Colonic mucosa (tissue), 4 donors: ENCODE measurements at places on chromosomes 11 and 22.

DNA sequence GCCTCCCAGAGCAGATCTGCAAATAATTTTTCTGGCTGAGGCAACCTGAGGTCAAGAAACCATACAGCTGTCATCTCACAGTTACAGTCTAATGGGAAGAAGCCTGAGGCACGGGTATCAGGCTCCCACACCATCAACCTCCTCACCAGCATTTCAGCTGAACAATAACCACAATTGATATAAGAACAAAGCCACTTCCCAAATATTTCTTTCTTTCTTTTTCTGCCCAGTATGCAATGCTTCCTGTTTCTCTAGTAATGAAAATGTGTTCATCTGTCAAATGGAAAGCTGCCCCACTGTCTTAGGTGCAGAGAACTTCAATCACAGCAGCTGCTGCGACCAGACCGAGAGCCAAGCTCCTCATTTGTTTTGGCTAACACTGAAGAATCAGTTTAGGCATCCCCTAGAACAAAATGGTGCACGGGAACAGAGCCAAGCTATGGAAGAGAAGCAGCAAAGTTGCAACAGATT is 108.4 kb downstream of the BLID start:
- DNase-seq: no peak
- no peaks in the 10 kb centered on the region for H3K4me1 ChIP-seq
- no peaks in the 10 kb centered on the region for H3K36me3 ChIP-seq
- no peak overlapping the region for H3K27ac ChIP-seq
- no peak overlapping the region for H3K4me3 ChIP-seq
- H3K27me3 ChIP-seq: no peaks in the 10 kb centered on the region

DNA sequence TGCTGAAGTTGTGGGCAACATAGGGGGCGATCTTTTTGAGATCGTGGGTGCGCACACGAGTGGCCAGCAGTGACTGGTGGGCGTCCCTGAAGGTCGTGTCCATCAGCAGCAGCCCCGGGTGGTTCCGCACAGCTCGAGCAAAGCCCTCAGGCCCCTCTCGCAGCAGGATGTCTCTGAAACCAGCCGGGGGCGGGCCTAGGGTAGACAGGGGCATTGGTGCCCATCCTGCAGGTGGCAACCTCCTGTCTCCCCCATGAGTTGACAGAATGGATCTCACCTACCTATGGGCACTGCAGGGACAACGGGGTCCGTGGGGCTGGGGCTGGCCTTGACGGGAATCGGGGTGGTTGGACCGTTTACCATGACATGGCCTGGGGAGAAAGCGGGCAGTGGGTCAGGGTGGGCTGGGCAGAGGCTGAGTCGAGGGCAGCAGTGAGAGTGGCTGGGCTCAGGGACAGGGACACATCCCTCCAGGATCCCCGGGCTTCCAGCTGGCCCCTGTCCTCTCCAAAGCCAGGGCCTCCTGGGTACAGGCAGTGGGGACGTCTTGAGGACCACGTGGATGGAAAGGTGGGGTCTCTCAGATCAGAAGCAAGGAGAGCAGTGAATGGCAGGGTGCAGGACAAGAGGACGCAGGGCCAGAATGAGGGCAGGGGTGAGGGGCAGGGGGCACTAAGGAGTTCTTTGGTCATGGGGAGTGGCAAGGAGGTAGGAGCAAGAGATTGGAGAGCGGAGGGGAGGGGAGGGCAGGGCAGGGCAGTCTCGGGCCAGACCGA is 4.2 kb upstream of the LRFN4 start:
- no peaks in the 10 kb centered on the region for H3K36me3 ChIP-seq
- DNase-seq: no peak
- no peak overlapping the region for H3K27ac ChIP-seq
- H3K4me1 ChIP-seq: peaks cover 6% of the 10 kb centered on the region
- H3K4me3 ChIP-seq: no peak overlapping the region

GRCh38 chr11:79080551-79080950 is 360.3 kb downstream of the TENM4 start:
- no peak overlapping the region for H3K4me3 ChIP-seq
- DNase-seq: no peak
- no peaks in the 10 kb centered on the region for H3K4me1 ChIP-seq
- no peaks in the 10 kb centered on the region for H3K27me3 ChIP-seq
- no peak overlapping the region for H3K27ac ChIP-seq

- H3K27me3 ChIP-seq: no peaks in the 10 kb centered on the region
- DNase-seq: no peak
- H3K4me1 ChIP-seq: no peaks in the 10 kb centered on the region
- no peak overlapping the region for H3K4me3 ChIP-seq
Observed at GRCh38 chr11:133723056-133723455, 122.3 kb downstream of the SPATA19 start.

DNA sequence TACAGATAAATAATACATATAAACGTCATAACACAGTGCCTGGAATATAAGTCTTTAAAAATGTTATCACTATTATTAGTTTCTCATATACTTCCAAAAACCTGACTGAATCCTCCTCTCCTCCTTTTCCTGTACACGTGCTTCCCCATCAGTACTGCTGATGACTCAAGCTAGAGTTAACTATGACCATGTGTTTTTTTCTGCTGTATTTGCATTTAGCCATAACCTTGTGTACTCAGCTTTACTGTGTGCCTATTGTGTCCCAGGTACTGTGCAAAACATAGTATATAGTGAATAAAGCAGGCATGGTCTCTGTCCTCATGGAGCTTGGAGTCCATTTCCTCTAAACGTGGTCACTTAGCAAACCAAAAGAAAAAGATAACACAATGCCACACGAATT is 56.5 kb upstream of the ARHGAP32 start:
- H3K36me3 ChIP-seq: no peaks in the 10 kb centered on the region
- H3K4me1 ChIP-seq: no peaks in the 10 kb centered on the region
- no peak for DNase-seq
- H3K27me3 ChIP-seq: no peaks in the 10 kb centered on the region
- H3K27ac ChIP-seq: no peak overlapping the region

GRCh38 chr22:37910890-37911672 is 5.0 kb downstream of the MICALL1 start:
- peaks cover 3% of the 10 kb centered on the region for H3K4me1 ChIP-seq
- DNase-seq: no peak
- H3K27ac ChIP-seq: no peak overlapping the region
- no peak overlapping the region for H3K4me3 ChIP-seq
- H3K36me3 ChIP-seq: peaks cover 4% of the 10 kb centered on the region

DNA sequence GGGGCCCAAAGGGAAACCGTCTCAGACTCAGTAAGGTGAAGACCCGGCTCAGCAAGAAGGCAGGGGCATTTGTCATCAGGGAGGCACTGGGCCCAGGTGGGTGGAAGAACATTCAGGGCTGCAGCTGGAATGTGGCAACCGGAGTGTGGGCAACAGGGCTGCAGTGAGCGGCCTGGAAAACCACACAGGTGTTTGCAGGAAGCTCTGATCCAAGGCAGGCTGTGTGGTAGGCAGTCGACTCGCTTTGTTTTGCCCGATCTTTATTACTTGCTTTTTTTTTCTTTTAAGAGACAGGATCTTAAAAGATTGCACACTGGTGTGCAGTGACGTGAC is 82.8 kb downstream of the DGCR2 start:
- H3K27me3 ChIP-seq: no peaks in the 10 kb centered on the region
- no peak overlapping the region for H3K27ac ChIP-seq
- H3K4me3 ChIP-seq: no peak overlapping the region
- no peak for DNase-seq

DNA sequence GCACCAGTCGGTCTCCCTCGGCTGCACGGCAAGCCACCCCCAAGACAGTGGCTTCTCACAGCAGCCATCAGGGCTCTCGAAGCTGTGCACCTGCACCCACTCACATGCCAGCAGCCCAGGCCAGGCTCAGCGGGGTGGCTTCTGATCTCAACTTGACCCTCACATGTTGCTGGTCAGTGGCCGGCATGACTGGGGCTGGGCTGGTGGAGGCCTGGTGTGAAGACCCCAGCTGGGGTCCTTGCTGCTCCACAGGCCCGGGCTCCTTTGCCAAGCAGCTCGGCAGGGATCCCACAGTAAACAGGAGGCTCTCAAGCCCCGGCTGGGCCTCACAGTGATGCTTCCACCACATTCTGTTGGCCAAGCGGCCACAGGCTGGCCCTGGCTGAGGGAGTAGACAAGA is 128.2 kb downstream of the BRD1 start:
- no peaks in the 10 kb centered on the region for H3K36me3 ChIP-seq
- no peak overlapping the region for H3K27ac ChIP-seq
- peaks cover 3% of the 10 kb centered on the region for H3K27me3 ChIP-seq
- no peak for DNase-seq
- no peaks in the 10 kb centered on the region for H3K4me1 ChIP-seq
- H3K4me3 ChIP-seq: no peak overlapping the region

- no peak for DNase-seq
- no peak overlapping the region for H3K27ac ChIP-seq
- H3K27me3 ChIP-seq: no peaks in the 10 kb centered on the region
- peaks cover 4% of the 10 kb centered on the region for H3K36me3 ChIP-seq
- H3K4me1 ChIP-seq: no peaks in the 10 kb centered on the region
- no peak overlapping the region for H3K4me3 ChIP-seq
Observed at GRCh38 chr11:46414879-46415278, 23.3 kb upstream of the CHRM4 start.

GRCh38 chr11:34145073-34145472 is 39.6 kb downstream of the NAT10 start:
- H3K4me1 ChIP-seq: no peaks in the 10 kb centered on the region
- no peak overlapping the region for H3K4me3 ChIP-seq
- DNase-seq: no peak
- H3K36me3 ChIP-seq: peaks cover 27% of the 10 kb centered on the region
- no peaks in the 10 kb centered on the region for H3K27me3 ChIP-seq
- H3K27ac ChIP-seq: no peak overlapping the region

GRCh38 chr11:108734956-108735559 is 70.2 kb downstream of the DDX10 start:
- no peaks in the 10 kb centered on the region for H3K36me3 ChIP-seq
- no peaks in the 10 kb centered on the region for H3K4me1 ChIP-seq
- no peak overlapping the region for H3K27ac ChIP-seq
- H3K4me3 ChIP-seq: no peak overlapping the region
- H3K27me3 ChIP-seq: no peaks in the 10 kb centered on the region

GRCh38 chr11:109089144-109089543 is 332.8 kb upstream of the C11orf87 start:
- no peak overlapping the region for H3K4me3 ChIP-seq
- no peaks in the 10 kb centered on the region for H3K36me3 ChIP-seq
- H3K27ac ChIP-seq: no peak overlapping the region
- H3K4me1 ChIP-seq: no peaks in the 10 kb centered on the region
- no peak for DNase-seq
- no peaks in the 10 kb centered on the region for H3K27me3 ChIP-seq

DNA sequence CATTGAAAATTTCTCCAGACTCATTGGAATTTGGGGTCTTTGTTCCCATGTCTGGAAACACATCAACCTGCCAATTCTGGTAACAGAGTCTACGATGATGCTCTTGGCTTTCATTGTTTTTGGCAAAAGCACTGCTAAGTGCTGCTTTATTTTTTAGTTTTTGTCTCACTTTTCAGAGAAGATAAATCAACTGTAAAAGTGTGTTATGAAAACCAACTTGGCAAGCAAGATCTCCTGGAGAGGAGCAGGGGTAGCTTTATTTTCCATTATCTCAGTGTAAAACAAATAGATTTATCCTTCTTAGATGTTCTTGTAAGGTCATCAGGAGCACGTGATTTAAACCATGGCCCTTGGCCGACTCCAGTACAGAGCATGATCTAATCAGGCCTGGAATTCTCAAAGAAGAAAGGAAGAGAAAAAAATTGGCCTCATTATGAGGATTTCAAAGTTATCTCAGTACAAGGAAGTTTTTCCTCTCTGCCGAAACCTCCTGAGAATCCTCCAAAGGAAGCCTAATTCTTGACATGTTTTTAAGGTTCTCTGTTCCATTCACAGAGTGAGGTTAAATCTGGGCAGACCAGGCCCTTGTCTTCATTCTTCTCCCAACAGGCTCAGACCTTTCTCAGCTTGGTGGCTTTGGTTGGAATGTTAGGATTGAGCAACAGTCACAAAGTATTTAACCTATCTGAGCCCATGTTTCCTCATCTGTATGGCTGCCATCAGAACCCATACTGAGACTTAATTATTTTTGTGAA is 16.4 kb upstream of the PAMR1 start:
- H3K27me3 ChIP-seq: no peaks in the 10 kb centered on the region
- H3K4me1 ChIP-seq: no peaks in the 10 kb centered on the region
- H3K36me3 ChIP-seq: no peaks in the 10 kb centered on the region
- no peak overlapping the region for H3K4me3 ChIP-seq

DNA sequence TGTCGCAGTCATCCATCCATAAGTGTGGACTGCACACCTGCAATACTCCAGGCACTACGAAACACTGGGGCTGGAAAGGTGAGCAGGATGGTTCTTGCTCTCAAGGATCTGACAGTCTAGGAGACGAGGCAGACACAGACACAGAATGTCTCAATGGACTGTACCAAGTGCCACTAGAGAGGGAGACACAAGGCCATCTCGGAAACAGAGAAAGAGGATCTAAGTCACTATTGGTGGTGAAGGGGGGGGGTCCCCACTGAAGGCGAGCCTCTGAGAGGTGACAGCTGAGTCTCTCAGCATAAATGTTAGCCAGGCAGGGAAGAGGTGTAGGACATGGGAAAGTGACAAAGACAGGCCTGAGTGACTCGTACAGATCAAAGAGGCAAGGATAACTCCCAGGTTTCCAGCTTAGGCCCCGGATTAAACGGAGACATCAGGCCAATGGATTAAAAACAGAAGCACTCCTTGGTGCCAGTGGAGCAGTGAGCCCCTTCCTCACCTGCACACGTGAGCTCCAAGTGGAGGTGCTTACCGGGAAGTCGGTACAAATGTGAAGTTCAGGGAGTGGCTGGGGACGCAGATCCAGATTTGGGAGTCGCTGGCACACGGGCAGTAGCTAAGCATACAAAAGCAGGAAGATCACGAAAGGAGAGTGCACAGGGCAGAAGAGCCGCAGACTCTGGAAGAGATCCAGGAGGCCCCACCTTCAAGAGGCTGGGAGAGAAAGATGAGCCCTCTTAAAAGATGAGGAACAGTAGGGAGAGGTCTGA is 117.2 kb downstream of the MICAL3 start:
- no peaks in the 10 kb centered on the region for H3K4me1 ChIP-seq
- no peaks in the 10 kb centered on the region for H3K36me3 ChIP-seq
- H3K27me3 ChIP-seq: no peaks in the 10 kb centered on the region
- no peak overlapping the region for H3K4me3 ChIP-seq

- H3K36me3 ChIP-seq: no peaks in the 10 kb centered on the region
- no peak for DNase-seq
- H3K27ac ChIP-seq: no peak overlapping the region
- no peaks in the 10 kb centered on the region for H3K27me3 ChIP-seq
Observed at GRCh38 chr11:130634961-130635473, 186.6 kb downstream of the ADAMTS15 start.

- peaks cover 10% of the 10 kb centered on the region for H3K4me1 ChIP-seq
- DNase-seq: peak; percentile 77
- peak overlapping the region; percentile 98 for H3K27ac ChIP-seq
- no peaks in the 10 kb centered on the region for H3K27me3 ChIP-seq
- peak overlapping the region; percentile 79 for H3K4me3 ChIP-seq
Observed at GRCh38 chr11:95067039-95067840, 521 bp downstream of the SRSF8 start.

DNA sequence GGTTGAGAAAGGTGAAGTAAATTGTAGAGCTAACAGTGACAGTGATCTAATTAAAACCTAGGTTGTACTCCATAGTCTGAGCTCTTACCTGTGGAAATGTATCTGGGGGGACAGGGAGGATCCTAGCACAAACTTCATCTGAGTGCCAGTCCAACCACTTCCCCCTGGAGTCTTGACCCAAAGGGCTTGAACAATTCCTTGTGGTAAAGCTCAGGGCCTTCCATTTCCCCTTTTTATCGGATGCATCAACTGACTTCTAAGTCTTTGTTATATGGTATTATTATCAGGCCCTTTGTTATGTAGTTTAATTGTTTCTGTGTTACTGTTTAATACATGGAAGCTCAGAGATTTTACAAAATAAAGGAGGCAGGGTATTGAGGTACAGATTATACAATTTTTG is 140.2 kb upstream of the SESN3 start:
- H3K4me3 ChIP-seq: no peak overlapping the region
- no peaks in the 10 kb centered on the region for H3K4me1 ChIP-seq
- DNase-seq: no peak
- H3K27me3 ChIP-seq: no peaks in the 10 kb centered on the region
- H3K27ac ChIP-seq: no peak overlapping the region
